ENCODE measurements at places on chromosomes 6 and 20. TPM values are rescaled to one million over a fixed set of nuclear protein-coding genes. Genes with fewer than 3 reads are reported as not detected.
A peak's percentile ranks its signal among the peaks of the same experiment; 100 is the strongest.

The IYD gene
- total RNA-seq = not detected

The MDFI gene
- 1.4 TPM for total RNA-seq

The FOXS1 gene
- total RNA-seq = 0.12 TPM

The RUNX2 gene
- 37.2 TPM for total RNA-seq

- DNase-seq = no peak
Observed at GRCh38 chr6:34866509-34866908, 21.3 kb downstream of the TAF11 start.

GRCh38 chr6:117552618-117553017, 49.7 kb downstream of the GOPC start:
- DNase-seq = peak; percentile 47

DNA sequence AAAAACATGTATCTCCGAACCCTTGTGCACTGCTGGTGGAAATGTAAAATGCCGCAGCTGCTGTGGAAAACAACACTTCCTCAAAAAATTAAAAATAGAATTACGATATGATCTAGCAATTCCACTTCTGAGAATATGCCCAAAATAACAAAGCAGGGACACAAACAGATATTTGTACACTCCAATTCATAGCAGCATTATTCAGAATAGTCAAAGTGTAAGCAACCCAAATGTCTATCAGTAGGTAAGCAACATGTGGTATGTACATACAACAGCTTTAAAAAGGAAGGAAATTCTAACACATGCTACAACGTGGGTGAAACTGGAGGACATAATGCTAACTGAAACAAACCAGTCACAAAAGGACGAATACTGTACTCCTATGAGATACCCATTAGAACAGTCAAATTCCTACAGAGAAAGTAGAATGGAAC, 5.7 kb upstream of the RAB5IF start:
- no peak for DNase-seq

GRCh38 chr20:17655865-17656479, 26.1 kb downstream of the RRBP1 start:
- peak; percentile 57 for DNase-seq

- DNase-seq = no peak
Observed at GRCh38 chr6:167497428-167498056, 172.7 kb downstream of the TTLL2 start.

All from M059J (cell line).